ENCODE measurements at places on chromosomes 16 and 17.

- ATAC-seq: no peak
These were observed 76.0 kb downstream of the METRNL start for GRCh38 chr17:83155128-83156121.

DNA sequence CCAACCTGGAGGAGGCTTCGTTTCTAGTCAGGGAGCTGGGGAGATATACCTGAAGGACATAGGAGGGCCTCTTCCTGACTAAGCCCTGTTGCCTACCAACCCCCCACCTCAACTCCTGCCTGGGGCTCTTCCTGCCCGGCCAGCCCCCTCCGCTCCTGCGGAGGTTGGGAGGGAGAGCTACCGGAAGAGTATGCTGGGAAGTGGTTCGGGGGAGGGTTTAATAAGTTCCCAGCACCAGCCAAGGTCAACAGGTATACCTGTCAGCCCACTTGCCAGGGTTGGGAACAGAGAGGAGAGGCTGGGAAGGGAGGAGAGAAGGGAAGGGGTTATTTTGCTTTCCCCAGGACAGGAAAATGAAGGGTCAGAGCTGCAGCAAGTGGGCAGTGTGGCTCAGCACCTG lies 4.7 kb downstream of the PPP1R1B start:
- no peak for ATAC-seq

DNA sequence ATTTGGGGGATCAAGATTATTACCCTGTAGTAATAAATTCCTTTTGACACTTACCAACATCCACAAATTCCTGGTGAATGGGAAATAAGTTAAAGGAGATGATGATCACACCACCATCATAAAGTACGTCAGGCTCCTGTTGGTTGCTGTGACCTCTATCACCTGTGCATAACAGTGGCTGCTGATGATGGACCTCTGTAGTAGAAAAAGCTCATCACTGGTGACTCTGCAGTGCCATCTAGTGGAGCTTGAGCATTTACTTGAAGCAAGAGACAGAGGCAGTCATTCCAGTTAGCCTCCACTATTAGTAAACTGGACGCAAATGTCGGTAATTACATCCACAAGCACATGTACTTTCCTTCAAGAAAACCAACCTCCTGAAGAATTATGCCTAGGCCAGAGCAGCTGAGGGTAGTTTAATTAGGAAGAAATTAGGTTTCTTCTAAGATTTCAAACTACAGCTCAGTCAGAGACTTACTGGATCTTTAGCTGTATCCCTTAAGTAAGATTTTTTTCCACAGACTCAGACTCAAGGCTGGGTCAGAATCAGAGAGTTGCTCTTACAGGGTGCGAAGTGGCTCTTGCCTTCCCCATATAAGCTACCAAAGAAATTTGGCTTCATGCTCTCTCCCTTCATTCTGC lies 39.3 kb downstream of the CYB561 start:
- peak; percentile 72 for ATAC-seq

DNA sequence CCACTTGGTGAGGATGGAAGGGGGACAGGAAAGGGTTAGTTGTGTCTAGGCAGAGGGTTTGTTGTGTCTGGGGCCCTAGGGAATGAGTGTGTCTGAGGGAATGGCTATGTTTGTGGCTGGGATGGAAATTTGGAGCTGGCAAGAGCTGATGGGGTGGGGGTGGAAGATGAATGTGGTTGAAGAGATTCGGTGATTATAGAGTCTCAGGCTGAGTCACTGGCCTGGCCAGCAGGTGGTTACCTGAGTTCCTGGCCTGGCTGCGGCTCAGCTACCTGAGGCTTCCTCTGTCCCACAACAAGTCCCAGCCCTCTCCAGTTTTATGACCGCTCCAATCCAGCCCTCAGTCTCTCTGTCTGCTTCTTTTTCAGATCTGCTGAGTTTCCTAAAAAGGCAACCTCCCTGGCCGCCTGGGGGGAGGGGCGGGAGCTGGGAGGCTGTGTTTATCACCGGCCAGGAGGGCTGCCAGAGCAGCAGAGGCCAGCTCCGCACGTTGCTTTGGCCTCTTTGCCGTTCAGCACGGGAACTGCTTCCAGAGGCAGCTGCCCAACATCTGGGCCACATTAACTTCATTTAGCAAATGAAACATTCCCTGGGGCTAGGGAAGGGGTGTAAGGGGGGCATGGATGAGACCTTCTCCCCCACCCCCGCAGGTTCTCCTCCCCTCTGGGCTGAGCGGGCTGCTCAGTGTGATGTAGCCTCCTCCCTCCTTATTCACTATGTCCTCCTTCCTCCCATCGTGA lies 21.8 kb downstream of the ITGB3 start:
- peak; percentile 33 for ATAC-seq

DNA sequence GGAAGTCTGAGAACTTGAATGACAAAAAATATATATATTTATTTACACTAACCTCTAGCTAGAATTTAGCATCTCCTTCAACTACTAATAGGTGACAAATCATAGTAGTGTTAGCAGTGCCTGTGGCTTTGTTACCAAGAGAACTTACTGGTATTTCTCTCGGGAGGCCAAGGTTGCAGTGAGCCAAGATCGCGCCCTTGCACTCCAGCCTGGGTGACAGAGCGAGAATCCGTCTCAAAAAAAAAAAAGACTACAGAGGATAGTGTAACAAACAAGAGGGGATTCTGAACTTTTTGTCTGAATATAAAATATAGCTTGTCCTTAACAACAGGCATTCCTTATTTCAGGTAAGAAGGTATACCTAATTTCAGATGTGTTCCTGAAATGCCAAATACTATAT lies 1.3 kb upstream of the SUZ12 start:
- ATAC-seq: no peak

- peak; percentile 81 for ATAC-seq
These were observed 26.2 kb downstream of the ANKRD40 start for GRCh38 chr17:50681263-50682200.

DNA sequence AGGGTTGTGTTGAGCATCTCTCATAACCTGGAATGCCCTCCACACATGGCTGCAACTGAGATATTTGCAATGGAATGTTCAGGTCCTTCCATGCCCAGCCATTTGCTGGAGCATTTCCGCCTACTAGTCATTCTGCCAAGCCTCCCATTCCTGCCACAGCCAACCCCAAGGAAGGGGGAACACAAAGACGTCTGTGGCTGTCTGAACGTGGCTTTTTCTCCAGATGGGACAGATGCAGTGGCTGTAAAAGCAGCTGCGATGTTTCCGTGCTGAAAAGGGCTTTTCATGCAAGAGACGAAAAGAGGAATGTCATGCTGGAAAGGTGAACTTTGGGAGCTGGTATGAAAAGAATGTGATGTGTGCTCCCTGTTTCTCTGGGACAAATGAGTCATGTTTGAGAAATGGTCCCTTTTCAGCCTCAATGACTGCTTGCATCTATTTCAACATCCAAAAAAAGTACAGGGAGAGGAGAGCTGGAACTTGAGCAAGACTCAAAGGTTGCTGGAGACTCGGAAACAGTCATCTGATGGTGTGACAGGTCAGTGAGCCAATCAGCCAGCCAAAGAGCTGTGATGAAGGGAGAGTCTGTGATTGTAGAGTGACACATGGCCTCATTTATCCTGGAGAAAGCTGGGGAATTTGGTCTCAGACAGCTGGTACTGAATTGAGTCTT lies 208.9 kb downstream of the SHISA9 start:
- no peak for ATAC-seq

DNA sequence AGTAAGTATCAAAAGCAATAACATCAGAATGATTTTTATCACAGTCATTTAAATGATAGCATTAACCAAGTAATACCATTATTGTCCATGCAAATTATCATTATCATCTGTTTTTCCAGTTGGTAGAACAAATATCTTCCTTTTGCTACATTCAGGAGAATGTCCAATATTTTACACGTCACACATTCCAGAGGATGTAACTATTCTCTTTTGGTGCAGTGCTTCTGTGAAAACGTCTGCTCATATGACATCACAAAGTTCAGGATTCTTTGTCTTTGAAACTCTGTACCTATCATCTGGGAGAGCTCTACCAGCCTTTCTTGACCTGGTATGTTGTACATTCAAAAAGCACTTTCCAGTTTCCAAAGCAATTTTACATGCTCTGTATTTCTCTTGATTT lies 40.2 kb upstream of the PITPNM3 start:
- ATAC-seq: no peak

All from motor neuron (in vitro differentiated cells).